ENCODE measurements at places on chromosomes 5 and 9.

DNA sequence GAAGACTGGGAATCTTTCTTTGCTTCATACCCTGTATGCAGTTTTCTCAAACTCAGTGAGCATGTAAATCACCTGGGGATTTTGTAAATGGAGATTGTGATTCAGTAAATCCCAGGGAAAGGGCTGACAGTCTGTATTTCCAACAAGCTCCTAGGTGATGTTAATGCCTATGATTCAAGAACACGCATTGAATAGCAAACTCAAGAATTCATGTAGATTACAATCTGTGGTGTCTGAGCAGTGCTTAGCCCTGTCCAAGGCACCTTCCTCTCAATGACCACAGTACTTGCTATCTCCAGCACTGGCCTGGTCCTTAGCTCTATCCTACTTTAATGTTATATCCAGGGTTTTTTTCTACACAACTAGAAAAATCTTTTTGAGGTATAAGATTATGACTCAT, 721.4 kb upstream of the MEF2C start:
- DNase-seq, result no peak

DNA sequence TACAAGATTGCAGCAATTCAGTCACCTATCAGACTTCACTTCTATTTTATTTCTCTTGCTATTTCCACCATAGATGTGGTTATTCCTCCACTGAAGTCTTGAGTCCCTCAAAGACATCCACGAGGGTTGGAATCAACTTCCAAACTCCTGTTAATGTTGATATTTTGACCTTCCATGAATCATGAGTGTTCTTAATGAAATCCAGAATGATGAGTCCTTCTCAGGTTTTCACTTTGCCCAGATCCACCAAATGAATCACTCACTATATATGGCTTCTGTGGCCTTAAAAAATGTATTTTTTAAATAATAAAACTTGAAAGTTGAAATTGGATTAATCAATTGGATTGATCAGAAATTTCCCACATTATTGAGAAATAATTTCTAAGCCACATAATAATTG, 1821.0 kb downstream of the EFNA5 start:
- DNase-seq, result no peak

- no peak for DNase-seq
Measured at GRCh38 chr9:107639426-107639825, 149.9 kb upstream of the KLF4 start.

DNA sequence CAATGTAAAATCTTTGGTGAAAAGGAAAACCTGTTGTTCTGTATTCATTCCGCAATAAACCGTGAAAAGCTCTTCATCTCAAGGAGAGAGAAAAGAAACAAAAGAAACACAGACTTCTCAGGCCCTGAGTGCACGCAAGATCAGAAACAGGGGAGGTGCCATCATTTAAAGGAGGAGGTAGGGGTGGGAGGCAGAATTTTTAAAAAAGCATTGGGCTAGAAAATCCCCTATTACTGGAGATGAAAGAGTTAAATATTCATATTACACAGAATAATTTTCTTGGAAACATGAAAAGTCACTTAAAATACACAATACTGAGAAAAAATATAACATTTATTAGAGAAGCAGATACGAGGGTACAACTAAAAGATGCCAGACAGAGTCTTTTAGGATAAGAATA, 56.3 kb downstream of the USP20 start:
- peak; percentile 58 for DNase-seq

GRCh38 chr9:91419222-91420191, 4.1 kb downstream of the NFIL3 start:
- no peak for DNase-seq
